ENCODE measurements at places on chromosomes 5 and 9.

GRCh38 chr5:36240779-36241630 lies 720 bp downstream of the NADK2 start:
- DNase-seq = peak; percentile 56

DNA sequence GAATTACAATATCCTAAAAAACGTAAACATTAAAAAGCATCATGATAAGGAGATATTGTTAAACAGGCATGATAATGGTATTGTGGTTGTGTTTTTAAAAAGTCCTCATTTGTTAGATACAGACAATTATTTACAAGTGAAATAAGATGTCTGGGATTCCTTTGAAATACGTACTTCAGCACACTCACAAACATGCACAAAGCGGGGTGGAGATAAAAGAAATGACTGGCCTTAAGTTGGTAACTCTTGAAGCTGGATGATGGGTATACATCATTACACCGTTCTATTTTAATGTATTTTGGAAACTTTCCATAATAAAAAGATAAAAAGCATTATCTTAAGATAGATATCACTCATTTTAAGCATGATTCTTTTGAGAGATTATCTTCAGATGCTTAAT lies 1.0 kb downstream of the FAM200C start:
- no peak for DNase-seq

DNA sequence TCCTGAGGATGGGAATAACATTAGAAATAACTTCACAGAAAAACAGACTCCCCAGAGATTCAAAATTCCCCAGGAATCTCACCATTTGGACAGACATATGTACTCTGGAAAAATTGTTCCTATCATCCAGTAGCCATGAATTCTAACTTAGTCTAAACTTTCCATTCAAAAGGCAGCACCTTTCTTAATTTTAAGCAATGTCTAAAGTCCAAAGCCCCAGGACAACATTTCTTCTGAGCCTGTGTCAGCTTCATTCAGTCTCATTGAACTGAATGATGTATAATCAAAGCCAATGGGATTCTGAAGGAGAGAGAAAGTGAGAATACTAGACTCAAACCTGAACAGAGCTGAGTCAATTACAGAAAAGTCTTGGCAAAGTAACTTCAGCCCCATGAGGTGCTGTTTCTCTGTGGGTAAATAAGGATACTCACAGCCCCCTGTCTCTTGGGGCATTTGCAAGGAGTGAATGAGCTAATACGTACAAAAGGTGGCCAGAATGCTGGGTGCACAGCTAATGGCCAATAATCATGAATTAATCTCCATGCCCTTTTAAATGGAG lies 140.6 kb downstream of the SEMA5A start:
- DNase-seq = no peak

GRCh38 chr9:128258326-128258725 lies 17.5 kb downstream of the GOLGA2 start:
- DNase-seq = no peak

- DNase-seq = peak; percentile 46
These were observed 214.9 kb upstream of the WWC1 start for GRCh38 chr5:168076561-168076991.

DNA sequence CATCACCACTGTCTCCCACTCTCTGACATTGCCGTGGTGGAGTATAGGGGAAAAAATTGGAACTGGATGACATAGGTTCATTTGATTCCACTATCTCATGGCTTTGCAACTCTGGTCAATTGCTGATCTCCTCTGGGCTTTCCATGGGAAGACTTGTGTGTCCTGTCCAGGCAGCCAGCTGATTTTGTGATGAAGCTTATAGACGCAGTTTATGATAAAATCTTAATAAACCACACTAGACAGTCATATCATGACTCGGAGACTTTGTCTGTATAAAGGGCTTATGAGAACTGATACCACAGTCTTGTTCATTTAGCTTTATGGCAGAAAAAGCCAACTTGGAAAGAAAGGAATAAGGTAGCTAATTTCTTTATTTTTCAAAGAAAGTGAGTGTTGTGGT lies 296.5 kb downstream of the MAST4 start:
- no peak for DNase-seq

DNA sequence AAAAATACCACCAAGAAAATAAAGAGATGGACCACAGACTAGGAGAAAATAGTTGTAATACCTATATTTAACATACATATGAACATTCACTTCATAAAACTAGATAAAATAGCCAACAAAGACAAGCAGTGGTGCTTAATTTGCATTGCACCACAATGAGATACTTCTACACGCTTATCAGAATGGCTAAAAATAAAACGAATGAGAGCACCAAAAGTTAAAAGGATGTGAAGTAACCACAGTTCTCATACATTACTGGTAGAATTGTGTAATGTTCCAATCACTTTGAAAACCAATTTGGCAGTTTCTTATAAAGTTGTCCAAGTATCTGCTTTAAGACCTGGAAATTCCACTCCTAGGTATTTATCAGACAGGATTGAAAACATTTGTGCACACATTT lies 198.9 kb upstream of the SGCD start:
- DNase-seq = no peak

- no peak for DNase-seq
These were observed 904 bp downstream of the RPL12 start for GRCh38 chr9:127450243-127450760.

GRCh38 chr9:137128862-137129455 lies 10.0 kb upstream of the GRIN1 start:
- DNase-seq = peak; percentile 46

Measured in activated CD4-positive, alpha-beta T cell treated with anti-CD3 and anti-CD28 coated beads for 36 hours (primary cell).